ENCODE measurements at places on chromosomes 3 and 15.
A peak's percentile ranks its signal among the peaks of the same experiment; 100 is the strongest.

GRCh38 chr3:115930168-115930567 lies 306.9 kb downstream of the GAP43 start:
- DNase-seq = no peak

- no peak for DNase-seq
Observed at GRCh38 chr3:158419820-158420653, 151.0 kb upstream of the MLF1 start.

- no peak for DNase-seq
Observed at GRCh38 chr15:63069616-63070090, 27.1 kb downstream of the TPM1 start.

- DNase-seq = no peak
Observed at GRCh38 chr3:115208066-115208750, 61.1 kb upstream of the ZBTB20 start.

DNA sequence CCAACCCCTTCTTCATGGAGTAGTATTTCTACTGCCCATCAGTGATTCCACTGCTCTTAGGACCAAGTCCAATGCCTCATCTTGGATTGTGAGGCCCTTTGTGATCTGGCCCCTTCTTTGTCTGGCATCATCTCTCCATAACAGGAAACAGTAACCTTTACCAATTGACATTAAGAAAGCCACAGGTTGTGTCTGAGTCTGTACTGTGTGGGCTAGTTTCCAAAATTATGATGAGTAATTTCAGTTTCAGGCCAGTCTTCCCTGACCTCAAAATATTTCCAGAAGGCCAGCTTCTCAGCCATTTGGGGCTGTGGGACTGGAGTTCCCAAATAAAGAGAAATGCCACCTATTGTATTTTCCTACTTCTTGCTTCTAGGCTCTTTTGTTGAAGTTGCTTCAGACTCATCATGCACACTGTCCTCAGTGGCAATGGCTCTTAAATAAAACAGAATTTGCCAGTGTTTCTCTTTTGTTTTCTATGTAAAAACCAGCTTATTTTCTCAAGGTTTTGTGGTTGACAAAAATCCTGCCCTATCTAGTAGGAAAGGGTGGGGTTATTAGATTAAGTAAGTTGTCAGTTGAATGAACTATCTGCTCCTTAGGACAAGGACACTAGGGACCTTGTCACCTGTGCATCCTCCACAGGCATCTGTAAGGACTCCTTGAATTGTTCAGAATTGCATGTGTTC lies 47.0 kb upstream of the ACKR4 start:
- DNase-seq = peak; percentile 78

GRCh38 chr3:195069501-195070251 lies 201.3 kb downstream of the XXYLT1 start:
- no peak for DNase-seq

- no peak for DNase-seq
Observed at GRCh38 chr15:63306492-63307073, 29.2 kb downstream of the APH1B start.

GRCh38 chr3:170593634-170594033 lies 7.8 kb upstream of the SLC7A14 start:
- DNase-seq = no peak

- DNase-seq = no peak
Observed at GRCh38 chr15:83746231-83746630, 92.3 kb downstream of the ADAMTSL3 start.

- DNase-seq = no peak
Observed at GRCh38 chr3:172530566-172530965, 7.3 kb upstream of the TNFSF10 start.

GRCh38 chr3:131922356-131922755 lies 112.5 kb downstream of the CPNE4 start:
- peak; percentile 2 for DNase-seq

- no peak for DNase-seq
Observed at GRCh38 chr3:133781570-133781969, 24.0 kb upstream of the SRPRB start.

DNA sequence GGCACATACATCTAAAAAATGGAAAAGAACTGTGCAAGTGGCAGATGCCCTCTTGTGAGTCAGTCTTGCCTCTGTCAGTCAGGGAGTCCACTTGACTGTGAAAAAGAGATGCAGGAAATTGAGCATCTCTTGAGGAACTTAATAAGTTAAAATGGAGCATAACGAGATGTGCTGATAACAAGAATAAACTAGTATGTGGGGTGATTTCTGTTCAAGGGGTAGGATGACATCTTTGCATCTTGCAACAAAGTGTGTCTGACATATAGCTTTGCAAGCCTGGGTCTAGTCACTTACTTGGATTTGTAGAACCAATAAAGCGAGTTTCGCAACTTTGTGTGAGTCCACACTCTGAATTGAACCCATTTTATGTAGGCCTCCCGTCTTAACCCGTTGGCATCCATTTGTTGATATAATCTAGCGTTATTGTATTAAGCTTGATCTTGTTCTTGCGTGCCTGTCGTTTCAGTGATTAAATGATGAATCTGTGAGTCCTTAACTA lies 2.2 kb downstream of the USP3 start:
- DNase-seq = peak; percentile 48

DNA sequence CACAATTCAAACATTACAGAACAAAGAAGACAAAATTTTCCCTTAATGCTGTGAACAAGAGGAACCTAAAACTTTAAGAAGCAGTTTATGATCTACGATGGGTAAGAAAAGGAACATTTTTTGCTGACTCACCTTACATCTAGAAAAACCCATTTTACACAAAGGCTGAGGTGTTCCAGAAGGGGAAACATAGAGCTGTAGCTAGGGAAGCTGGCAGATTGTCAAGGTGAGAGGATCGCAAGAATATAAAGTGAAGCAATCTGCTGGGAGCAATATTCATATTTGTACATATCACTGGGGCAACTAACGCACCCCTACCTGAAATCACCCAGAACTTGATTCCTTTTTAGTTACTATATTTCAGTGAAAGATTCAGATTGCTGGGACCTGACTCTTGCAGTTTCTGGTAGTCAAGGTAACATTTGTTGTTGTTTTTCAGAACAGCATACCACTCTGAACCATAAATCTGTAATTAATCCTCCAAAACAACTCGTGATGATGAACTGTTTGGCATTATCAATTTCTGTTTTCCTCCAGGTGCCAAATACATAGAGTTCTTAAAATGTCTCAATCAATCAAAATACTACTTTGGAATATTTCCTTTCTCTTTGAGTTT lies 184.1 kb upstream of the LRRC3B start:
- DNase-seq = peak; percentile 3

DNA sequence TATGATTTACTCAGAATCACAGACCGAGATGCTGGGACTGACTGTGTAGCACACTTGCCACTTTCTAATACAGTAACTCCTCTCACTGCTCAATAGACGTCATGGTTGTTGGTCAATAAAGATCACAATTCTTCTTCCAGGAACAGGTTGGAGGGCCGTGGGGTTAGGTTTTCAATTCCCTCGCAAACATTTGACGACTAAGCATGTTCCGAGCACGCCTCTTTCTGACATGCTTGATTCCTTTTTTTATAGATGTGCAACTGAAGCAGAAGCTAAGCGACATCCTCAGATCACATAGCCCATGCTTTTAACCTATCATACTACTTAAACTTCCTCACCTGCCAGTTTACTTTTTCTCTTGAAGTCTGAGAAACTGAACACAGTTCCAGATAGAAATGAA lies 61.0 kb downstream of the GRM7 start:
- DNase-seq = no peak

DNA sequence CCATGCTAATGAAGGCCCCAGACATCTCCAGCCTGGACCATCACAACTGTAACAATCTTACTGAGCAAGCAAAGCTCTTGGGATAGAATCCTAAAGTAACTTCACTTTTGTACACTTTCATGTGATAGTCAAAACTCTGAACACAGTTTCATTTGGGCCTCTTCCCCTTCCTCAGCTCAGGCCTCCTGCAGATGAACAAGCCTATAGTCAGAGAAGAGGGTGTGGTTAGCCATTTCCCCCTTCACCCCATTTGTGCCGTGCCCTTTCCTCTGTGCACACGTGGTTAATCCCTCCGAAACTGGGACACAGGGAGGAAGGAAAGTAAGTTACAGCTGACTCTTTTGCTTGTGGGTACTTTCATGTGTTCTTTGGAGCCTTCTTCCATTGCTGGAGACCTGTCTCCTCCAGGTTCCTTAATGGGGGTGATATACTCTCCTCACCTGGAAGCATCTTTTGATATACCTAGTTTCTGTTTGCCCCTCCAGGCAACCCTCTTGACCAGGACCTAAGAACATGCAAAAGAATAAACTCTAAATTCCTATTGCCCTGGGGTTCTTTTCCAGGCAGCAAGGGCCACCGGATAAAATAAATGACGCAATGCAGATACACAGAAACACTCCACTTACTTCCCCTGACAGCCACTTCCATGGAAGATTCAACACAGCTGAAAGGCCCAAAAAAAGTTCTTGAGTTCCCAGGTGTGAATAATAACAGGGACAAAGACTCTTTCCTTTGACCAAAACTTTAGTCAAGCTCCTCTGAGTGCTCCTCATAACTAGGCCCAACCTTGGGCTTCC lies 29.6 kb upstream of the CSTA start:
- DNase-seq = no peak

- no peak for DNase-seq
Observed at GRCh38 chr3:41044523-41044922, 154.8 kb upstream of the CTNNB1 start.
